Activated CD4-positive, CD25-positive, alpha-beta regulatory T cell treated with anti-CD3 and anti-CD28 coated beads, Interleukin-2, amount 50 U/mL, for 16 hours (primary cell): ENCODE measurements at places on chromosomes 3 and 15.
A peak's percentile ranks its signal among the peaks of the same experiment; 100 is the strongest.

- no peak for DNase-seq
Observed at GRCh38 chr3:40187945-40188344, 121.6 kb upstream of the EIF1B start.

- DNase-seq: no peak
Observed at GRCh38 chr15:40523611-40524010, 41.2 kb downstream of the CCDC32 start.

- no peak for DNase-seq
Observed at GRCh38 chr3:61729038-61729634, 167.8 kb downstream of the PTPRG start.

GRCh38 chr3:119601154-119601553 lies 3.5 kb downstream of the PLA1A start:
- no peak for DNase-seq

DNA sequence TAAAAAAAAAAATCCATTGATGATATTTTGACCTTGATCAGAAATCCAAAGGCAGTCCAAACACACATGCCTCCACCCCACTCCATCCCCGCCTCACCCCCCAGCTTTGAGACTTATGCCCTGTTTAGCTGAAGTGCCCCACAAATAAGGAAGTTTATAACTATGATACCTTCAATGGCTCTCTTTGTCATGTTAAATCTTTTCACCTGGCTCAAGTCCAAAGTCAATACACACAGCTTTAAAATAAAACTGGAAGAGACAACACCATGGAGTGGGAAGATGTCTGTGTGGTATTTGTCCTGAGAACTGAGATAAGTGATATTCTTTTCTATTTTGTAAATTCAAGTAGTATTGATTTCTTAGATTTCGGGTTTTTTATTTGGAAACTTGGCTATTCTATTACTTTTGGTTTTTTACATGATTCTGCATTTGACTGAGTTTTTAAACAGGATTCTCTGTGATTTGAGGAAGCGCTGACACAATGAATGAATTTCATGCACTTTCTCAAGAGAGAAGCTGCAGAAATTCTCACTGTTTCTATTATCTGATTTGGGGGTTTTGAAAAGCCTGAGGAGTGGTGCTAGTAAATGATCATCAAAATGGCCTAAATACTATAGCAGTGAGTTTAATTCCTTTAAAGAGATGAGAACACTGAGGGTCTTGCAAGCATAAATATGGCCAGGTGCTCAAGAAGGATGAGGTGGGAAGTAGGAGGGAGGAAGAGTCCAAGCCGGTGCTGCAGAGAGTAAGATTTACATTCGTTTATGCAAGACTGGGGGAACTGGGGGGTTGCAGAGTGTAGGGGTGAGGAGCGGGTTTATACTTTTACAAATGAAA lies 5.2 kb downstream of the FOXB1 start:
- DNase-seq: no peak

GRCh38 chr3:152292366-152292765 lies 23.6 kb downstream of the MBNL1 start:
- no peak for DNase-seq

- DNase-seq: no peak
Observed at GRCh38 chr3:16548721-16549120, 35.2 kb upstream of the RFTN1 start.

- DNase-seq: no peak
Observed at GRCh38 chr3:126152901-126153694, 27.3 kb downstream of the ALDH1L1 start.

GRCh38 chr3:30475038-30475808 lies 131.2 kb upstream of the TGFBR2 start:
- DNase-seq: no peak

DNA sequence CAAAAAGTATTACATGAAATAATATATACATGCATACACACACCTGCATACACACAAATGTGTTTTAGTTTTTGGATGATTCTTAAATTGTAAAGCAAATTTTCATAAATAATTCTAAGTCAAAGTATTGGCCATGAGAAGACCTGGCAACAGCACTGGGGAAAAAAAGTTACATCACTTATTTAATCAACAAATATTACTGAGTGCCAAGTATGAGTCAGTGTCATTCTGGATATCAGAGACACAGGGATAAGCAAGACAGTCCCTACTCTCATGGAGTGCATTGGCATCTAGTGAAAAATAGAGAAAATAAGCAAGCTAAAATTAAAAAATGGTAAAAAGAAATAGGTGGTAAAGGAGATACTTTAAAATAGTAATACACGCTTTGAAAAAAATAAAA lies 29.4 kb upstream of the GUCA1C start:
- no peak for DNase-seq

DNA sequence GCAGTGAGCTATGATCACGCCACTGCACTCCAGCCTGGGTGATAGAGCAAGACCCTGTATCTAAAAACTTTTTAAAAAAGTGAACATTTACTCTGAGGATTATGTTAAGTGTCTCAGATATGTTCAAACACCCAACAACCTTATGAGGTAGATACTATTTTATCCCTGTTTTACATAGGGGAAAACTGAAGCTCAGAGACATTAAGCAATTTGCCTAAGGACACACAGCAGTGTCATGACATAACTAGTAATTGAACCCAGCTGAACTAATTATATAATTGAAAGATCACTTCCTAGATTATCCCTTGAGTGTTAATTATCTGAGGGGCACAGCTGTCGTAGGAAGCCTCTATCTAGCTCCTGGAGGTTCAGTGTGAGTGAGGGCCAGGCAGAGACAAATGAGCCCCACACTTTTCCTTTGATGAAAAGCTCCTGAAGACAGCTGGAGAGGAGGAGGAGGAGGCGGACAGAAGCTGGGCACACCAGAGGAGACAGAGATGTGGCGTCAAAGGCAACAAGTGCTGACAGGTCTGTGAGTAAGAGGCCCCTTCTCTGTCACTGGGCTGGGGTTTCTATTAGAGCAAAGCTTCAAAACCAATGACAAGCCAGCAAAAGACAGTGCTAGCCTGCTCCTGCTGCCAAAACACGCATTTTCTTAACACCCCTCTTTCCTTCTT lies 20.5 kb downstream of the TRH start:
- DNase-seq: no peak

DNA sequence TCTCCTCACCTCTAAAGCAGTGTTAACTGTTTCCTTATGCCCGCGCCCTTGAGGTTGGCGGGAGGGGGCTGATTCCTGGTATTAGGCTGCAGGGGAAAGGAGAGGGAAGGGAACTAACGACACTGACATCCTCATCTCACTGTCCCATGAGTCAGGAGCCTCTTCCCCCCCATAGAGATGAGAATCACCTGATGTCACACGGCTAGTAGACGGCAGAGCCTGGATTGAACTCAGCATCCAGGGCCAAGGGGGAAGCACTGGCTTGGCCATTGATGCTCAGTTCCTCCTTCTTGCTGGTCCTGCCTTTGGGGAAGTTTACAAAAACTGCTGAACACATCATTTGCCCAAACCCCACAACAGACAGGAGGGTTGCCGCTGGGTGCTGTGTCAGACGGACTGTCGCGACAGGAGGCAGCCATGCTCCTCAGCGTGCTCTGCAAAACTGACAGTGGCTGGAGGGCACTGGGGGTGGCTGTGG lies 38.5 kb downstream of the IDH2 start:
- no peak for DNase-seq

- no peak for DNase-seq
Observed at GRCh38 chr3:179016979-179017670, 54.5 kb downstream of the ZMAT3 start.

- no peak for DNase-seq
Observed at GRCh38 chr3:131898346-131898745, 136.5 kb downstream of the CPNE4 start.

DNA sequence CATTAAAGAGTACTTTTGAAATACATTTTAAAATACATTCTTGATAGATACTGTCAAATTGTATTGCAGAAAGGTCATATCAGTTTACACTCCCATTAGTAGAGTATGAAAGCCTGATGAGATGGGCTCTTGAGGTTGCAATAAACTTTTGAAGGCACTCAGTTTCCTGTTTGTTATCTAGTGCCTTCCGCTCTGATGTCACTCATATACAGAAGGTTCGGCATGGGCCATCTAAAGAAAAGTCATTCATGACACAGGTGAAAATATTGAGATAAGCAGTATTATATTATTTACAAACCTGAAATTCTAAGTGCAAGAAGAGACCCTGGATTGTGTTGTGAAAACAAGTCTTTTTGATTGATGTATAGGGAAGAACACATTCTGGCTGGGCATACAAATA lies 36.5 kb upstream of the DENND4A start:
- DNase-seq: peak; percentile 24

DNA sequence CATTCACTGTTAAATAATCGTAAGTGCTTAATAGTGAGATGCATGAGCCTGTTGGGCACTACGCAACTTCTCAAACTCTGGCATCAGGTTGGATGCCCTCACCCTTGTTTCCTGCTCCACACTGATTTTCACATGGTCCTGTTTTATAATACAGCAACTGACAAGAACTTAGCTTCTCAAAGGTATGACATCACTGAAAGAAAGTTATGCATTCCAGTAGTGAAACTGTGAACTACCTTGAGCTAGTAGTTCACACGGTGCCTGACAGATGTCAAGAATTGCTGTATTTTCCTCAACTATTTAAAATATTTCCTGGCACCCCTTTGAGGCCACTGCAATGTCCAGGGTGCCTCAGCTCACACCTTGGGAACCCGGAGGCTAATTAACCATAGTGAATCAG lies 327.5 kb downstream of the RORA start:
- no peak for DNase-seq

DNA sequence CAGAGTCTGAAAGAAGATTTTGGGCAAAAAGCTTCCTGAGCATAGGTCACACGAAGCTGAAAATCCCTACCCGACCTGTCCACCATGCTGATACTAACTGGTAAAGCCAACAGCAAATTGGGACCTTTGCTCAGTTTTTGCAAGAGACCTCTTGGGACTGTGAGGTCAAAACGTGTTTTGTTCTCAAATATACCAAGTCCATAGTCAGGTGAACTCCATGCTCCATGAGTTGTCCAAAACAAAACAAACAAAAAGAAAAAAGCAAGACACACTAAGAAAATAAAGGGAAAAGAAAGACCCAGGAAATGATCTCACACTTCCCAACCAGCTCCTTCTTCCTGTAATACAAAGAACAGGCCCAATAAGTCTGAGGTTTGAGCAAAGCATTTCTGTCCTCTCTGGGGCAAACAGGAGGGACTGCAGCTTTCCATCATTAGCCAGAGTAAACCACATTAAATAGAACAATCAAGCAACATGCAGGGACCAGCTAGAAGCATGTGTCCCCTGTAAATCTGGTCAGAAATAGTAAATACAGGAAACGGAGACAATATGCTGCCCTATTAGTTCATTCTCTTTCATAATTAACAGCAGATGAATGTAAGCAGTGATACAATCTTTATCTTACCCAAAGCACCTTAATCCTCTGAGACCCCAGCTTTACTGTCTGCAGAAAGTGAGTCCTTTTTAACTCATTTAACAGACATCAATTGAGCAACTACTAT lies 125.0 kb upstream of the LIPC start:
- no peak for DNase-seq

DNA sequence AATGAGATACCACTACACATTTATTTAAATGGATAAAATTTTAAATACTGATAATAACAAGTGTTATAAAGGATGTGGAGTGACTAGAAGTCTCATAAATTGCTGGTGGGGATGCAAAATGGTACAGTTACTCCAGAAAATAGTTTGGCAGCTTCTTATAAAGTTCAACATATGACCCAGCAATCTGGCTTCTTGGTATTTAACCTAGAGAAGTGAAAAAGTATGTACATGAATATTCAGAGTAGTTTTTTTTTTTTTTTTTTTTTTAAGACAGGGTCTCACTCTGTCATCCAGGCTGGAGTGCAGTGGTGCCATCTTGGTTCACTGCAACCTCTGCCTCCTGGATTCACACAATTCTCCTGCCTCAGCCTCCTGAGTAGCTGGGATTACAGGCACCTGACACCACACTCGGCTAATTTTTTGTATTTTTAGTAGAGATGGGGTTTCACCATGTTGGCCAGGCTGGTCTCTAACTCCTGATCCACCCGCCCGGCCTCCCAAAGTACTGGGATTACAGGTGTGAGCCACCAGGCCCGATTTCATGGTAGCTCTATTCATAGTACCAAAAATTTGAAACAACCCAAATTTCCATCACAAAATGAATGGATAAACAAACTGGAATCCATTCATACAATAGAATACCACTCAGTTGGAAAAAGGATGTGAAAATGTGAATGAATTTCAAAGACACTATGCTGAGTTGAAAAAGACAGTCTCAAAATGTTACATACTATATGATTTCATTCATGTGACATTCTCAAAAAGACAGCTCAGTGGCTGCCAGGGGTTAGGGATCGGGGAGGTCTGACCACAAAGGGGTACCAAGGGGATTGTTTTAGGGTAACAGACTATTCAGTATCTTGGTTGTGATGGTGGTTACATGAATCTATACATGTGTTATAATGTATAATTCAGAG lies 14.4 kb downstream of the RRP9 start:
- no peak for DNase-seq

DNA sequence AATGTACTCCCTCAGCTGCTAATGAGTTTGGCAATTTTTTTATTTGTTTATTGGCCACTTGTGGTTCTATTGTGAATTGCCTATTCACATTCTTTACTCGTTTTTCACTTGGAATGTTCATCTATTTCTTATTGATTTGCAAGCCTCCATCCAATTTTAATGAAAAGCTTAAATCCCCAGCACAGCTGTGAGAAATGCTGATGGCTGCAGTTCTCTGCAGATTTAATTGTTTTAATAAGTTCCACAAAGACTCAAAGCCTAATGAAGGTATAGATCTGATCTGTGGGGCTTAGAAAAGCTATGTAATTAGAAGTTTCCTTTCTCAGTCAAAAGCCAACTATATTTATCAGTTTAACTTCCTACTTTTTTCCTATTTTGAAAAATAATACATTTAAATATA lies 41.5 kb downstream of the LYZL4 start:
- DNase-seq: no peak

- DNase-seq: no peak
Observed at GRCh38 chr3:181728470-181729340, 17.0 kb downstream of the SOX2 start.

DNA sequence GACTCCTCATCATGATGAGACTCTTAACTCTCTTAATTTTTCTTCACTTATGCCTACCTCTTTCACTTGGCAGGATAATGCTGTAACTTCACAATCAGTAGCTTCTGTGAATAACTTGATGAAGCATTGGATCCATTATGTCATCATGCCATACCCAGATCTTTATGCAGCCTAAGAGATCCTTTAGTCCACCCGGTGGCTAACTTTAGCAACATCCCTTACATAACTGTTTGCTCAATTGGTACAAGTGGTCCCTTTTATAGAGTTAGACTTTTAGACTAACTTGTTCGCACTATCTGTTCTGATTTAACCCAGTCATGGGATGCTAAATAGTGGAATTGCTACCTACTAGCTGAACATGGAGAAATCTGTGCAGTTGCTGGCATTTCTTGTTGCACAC lies 184.5 kb downstream of the USP13 start:
- DNase-seq: no peak

DNA sequence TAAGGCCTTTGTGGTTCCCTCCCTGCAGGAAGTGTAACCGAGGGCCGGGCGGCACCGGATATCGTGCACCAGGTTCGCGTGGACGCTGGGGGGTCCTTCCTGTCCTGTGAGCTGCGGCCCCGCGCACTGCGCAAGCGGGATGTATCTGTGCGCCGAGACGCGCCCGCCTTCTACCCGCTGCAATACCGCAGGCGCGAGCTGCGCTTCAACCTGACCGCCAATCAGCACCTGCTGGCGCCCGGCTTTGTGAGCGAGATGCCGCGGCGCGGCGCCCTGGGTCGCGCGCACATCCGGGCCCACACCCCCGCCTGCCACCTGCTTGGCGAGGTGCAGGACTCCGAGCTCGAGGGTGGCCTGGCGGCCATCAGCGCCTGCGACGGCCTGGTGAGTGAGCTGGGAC lies 35.9 kb downstream of the SAXO2 start:
- no peak for DNase-seq

GRCh38 chr15:69469467-69470201 lies 17.0 kb downstream of the RPLP1 start:
- no peak for DNase-seq
